Mucosa of descending colon (tissue), 3 donors: ENCODE measurements at places on chromosomes 3 and 15.

- DNase-seq = no peak
Observed at GRCh38 chr15:89303986-89304385, 30.6 kb downstream of the POLG start.

- no peak for DNase-seq
Observed at GRCh38 chr3:192207239-192207638, 520.1 kb downstream of the FGF12 start.

GRCh38 chr3:39080026-39080425, 27.4 kb downstream of the GORASP1 start:
- DNase-seq = no peak

GRCh38 chr15:60222404-60222803, 175.4 kb downstream of the ANXA2 start:
- no peak for DNase-seq

GRCh38 chr3:10240799-10241198, 7.5 kb upstream of the TATDN2 start:
- DNase-seq = no peak

DNA sequence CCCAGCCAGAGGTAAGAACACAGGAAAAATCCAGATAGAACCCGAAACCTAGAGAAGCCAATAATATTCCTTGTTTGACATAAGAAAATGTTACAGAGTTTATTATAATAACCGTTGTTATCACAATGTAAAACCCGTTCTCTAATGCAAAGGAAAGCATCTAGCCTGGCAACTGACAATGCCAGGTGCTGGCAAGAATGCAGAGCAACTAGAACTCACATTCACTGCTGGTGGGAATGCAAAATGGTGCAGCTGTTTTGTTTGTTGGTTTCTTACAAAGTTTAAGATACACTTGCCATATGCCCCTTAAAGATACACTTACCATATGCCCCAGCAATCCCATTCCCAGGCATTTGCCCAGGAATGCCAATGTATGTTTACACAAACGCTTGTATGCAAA, 23.4 kb downstream of the VPS39 start:
- no peak for DNase-seq

DNA sequence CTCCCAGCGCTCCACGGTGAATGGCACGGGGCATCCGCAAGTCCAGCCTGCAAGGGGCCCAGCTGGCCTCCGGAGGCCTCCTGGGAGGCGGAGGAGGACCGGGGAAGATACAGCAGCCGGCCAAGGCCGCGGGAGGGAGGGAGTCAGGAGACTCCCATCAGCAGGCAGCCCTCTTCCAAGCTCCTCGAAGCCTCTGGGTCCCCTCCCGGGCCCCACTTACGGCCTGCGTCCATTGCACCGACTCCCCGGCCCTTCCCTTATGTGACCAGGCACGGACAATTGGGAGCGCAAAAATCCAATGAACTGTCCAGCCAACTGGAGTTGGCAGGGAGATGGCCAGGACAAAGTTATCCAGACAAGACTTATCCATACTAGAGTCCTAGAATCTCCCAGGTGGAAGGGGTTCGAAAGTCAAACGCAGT, 668 bp downstream of the MFGE8 start:
- DNase-seq = no peak

DNA sequence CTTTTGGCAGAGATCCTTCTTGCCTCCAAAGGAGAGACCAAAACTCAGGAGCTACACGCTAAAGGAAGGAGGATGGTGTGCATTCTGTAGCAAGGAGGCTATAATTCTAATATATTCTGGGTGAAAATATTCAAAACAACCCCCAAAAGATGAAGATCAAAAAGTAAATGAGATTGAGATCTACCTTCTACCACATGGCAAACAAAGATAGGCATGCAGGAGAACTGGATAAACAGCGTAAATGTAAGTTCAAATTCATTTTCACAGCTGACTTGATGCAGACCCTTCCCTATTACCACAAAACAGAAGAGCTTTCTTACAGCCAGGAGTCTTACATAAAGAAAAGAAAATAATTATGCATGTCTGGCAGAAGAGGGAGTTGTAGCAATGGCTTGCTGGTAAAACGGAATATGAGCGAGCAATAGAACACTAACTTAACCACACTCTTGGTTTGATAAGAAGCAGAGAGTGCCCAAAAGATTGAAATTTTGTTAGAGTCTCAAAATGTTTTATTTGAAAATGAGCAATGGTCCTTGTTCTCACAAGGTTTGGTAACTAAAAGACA, 272.7 kb downstream of the MECOM start:
- DNase-seq = no peak

- DNase-seq = no peak
Observed at GRCh38 chr15:99050328-99050980, 42.9 kb upstream of the PGPEP1L start.

GRCh38 chr3:61227799-61228198, 23.5 kb downstream of the FHIT start:
- DNase-seq = no peak

GRCh38 chr3:81249540-81250029, 511.9 kb downstream of the GBE1 start:
- no peak for DNase-seq

DNA sequence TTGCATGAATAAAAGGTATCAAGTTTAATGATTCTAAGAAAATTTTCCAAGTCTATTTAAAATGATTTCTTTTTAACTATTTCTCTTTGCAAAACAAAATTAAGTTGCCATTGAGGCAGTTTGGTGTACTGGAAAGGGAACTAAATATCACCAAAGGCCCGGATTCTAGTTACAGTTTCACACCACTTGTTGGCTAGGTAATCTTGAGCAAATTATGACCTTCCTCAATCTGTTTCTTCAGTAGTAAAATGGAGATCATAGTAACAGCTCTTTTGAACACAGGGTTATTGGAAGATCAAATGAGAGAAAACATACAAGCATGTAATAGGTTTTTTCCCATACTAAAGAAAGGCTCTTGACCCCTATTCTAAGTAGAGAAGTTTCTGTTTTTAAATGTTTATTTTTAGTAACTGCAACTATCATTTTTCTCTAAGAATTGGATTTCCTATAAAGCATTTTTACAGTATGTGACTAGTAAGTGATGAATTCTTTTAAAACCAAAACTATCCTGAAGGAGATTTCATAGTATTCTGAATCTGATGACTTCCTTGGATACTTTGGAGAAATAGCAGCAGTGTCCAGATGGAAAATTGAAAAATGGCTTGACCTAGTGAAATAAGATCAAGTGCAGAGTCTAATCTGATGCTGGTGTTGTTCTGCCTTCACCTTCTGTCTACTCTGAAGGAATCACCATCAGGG, 15.7 kb downstream of the SCAANT1 start:
- DNase-seq = no peak

- no peak for DNase-seq
Observed at GRCh38 chr3:138124706-138125355, 7.4 kb downstream of the A4GNT start.

- DNase-seq = no peak
Observed at GRCh38 chr3:141440942-141441341, 45.9 kb upstream of the RASA2 start.

DNA sequence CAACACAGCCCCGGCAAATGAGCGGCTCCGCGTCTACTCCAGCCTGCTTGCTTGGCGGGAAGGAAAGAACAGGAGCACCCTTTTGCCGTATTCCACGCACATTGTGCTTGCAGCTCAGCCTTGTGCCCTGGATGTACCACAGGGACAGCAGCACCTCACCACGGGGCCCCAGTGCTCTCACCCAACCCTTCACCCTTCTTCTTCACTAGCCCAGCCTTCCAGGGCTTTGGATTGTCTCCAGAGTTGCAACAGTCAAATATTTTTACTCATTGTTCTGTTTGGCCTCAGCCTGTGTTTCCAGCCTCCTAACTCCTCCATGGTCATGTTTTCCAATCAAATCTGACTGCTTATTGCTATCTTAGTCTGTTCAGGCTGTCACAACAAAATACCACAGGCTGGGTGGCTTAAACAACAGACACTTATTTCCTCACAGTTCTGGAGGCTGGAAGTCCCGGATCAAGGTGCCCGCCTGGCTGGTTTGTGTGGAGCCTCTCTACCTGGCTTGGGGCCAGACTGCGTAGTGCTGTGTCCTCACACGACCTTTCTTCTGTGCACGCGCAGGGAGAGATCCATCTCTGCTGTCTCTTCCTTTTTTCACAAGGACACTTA, 79.2 kb upstream of the ABHD17C start:
- DNase-seq = peak; percentile 76
